ENCODE measurements at places on chromosomes 7 and 10. TPM values are rescaled to one million over a fixed set of nuclear protein-coding genes. Genes with fewer than 3 reads are reported as not detected.
A peak's percentile ranks its signal among the peaks of the same experiment; 100 is the strongest.

DNA sequence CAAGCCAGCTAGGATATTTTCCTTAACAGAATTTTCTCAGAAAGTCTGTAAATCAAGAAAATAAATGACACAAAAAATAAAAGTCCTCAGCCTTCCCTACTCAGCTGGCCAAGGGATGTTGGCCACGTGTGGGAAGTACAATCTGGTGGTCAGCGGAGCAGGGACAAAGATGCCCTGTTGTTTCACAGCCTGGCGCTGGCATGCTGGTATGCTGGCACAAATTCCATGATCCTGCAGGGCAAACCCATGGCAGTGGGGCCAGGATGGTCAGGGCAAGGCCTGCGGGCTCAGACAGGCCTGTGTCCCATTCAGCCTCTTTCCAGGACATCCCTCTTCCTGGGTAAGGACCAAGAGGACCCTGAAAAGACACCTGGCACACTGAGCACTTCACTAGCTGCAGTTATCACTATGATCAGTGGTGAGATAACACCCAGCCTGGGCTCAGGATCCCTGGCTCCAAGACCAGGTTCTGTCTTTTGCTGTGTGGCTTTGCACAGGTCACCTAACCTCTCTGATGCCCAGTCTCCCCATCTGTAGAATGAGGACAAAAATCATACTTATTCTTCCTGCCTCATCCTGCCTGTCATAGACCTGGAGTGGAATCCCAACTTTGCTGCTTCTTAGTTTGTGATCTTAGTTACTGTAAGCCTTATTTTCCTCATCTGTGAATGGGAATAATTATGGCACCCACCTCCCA lies 10.8 kb upstream of the HSPA12A start:
- DNase-seq: no peak

DNA sequence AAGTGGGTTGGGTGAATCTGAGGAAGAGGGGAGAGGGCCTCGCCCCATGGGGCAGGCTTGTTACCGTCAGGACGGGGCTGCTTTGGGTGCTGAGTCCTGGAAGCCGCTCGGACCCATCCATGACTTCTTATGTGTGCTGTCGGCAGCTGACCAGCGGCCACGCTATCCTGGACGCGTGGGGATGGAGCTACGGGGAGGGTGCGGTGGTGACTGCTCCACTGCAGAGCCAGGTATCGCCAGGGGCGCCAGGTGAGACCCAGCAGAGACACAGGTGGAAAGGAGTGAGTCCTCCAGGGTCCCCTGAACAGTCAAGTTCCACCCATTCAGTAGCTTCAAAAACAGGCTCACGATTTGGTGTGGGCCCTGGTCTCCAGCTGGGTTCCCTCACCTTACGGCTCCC lies 10.6 kb upstream of the FAM20C start:
- no peak for DNase-seq

DNA sequence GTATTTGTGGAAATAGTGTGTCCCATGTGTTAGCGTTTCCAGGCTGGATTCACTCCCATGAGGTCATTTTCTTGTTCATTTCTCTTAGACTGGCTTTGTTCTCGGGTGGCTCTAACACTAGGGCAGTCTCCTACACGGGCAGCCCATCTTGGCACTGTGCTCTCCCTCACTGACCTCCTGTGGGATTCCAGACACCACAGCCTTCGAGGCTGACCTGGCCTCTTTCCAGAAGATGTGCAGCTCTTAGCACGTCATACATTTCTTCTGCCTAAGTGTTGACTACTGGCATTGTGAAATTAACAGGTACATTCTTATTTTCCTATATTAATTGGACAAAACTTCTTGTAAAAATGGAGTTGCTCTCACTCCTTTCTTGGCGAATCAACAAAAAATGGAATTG lies 72.8 kb downstream of the INSYN2A start:
- DNase-seq: no peak

DNA sequence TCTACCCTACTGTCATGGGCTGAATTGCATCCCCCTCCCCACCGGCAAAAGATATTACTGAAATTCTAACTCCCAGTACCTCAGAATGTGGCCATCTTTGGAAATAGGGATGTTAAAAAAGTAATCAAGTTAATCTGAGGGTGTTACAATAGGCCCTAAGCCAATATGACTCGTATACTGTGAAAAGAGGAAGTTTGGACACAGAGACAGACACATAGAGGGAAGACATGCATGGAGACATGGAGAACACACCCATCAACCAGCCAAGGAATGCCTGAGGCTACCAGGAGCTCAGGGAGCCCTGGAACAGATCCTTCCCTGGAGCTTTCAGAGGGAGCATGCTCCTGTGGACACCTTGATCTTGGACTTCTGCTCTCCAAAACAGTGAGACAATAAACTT lies 138.2 kb upstream of the ADO start:
- no peak for DNase-seq

DNA sequence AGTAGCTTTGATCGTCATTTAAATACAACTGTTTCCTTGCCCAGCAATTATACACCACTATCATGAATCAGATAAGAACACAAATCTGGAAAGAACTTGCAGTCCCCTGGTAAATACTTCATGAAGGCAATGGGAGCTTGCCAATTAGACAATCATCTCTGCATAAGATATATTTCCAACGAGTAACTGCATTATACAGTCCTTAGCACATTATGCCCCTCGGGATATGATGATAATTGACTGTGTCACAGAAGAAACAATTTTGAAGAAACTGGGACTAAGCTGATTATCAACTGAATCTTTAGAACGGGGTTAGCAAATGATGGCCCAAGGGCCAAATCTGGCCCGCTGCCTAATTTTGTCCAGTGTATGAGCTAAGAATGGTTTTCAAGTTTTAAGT lies 155.7 kb downstream of the TRIL start:
- DNase-seq: no peak

Gene COG5
- 45.8 TPM for total RNA-seq

GRCh38 chr7:2245883-2246675 lies 4.1 kb downstream of the NUDT1 start:
- DNase-seq: peak; percentile 44

DNA sequence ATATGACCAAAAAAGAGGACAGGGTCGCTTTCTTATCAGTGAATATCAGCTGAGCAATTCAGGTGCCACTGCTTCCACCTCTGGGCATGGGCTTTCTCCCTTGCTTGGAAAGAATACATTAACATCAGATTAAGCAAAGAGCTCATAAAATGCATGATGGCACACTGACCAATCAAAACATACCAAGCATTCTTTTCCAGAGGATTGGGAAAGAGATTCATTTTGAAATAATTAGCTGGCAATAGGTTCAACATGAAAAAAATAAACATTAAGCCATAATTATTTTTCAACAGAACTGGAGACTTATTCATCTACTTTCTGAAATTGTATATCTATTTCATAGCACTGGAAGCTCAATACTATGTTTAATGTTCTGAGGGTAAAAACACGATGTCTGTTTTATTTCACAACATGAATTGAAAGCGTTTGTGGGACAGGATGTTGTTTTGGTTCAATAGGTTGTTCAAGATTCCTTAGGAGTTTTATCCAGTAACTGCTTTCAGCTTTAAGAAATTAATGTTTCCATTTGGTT lies 53.2 kb downstream of the TFAM start:
- DNase-seq: no peak

- no peak for DNase-seq
Measured at GRCh38 chr7:17466216-17466615, 167.8 kb downstream of the AHR start.

GRCh38 chr7:52775876-52776275 lies 259.6 kb upstream of the POM121L12 start:
- DNase-seq: no peak

GRCh38 chr7:139094596-139094995 lies 14.9 kb downstream of the ZC3HAV1 start:
- no peak for DNase-seq

Gene GJC3
- not detected for total RNA-seq

DNA sequence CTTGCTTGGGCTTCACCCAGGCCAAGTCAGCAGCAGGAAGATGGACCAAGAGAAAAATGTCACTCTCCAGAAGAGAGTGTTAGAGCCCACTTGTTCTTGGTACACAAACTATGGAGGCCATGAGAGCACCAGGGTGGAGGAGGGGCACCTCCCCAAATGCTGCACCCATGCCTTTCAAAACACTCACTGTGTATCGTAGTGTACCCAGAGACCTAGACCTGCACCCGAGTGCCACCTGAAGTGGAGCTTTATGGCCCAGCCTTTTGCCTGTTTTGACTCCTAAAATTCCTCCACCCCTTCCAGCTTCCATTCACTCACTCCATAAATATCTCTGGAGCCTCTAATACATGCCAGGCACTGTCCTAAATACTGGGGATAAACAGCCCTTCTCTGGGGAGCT lies 5.0 kb downstream of the SFTPD start:
- DNase-seq: no peak

Gene RBP4
- 8.3 TPM for total RNA-seq

- no peak for DNase-seq
Measured at GRCh38 chr10:91759581-91759986, 38.6 kb upstream of the TNKS2 start.

GRCh38 chr7:116062666-116063065 lies 32.1 kb upstream of the TFEC start:
- no peak for DNase-seq

Gene MBLAC1
- 3.9 TPM for total RNA-seq

DNA sequence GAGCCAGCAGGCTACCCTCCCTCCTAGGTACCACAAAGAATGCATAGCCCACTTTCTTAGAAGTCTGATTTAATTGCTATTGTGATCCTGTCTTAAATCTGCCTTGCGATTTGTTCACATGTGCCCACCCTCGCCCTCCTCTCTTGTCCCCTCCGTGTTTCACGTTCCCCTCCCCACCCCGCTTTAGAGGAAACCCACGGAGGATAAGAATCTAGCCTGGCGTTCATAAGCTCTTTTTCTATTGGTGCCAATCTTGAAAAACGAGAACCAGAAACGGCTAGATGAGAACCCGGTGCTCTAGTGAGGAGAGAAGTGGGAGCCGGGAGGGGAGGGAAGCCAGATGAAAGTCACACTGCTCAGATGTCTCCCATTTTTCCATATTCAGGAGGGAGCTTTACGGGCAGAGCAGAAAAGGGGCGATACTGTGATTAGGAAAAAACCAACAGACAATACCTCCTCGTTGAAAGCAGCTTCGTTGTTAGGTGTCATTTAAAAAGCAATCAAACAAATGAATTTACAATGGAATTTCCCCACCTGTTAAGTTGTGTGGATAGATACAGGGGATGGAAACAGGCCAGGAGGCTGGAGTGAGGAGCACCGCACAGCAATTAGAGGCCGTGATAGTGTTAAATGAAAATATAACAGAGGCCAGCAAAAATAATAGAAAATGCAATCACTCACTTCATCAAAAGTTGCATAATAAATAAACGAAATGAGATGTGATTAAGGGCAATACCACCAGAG lies 272.1 kb downstream of the GATA3 start:
- DNase-seq: no peak

Gene CHRM2
- 1.1 TPM for total RNA-seq

DNA sequence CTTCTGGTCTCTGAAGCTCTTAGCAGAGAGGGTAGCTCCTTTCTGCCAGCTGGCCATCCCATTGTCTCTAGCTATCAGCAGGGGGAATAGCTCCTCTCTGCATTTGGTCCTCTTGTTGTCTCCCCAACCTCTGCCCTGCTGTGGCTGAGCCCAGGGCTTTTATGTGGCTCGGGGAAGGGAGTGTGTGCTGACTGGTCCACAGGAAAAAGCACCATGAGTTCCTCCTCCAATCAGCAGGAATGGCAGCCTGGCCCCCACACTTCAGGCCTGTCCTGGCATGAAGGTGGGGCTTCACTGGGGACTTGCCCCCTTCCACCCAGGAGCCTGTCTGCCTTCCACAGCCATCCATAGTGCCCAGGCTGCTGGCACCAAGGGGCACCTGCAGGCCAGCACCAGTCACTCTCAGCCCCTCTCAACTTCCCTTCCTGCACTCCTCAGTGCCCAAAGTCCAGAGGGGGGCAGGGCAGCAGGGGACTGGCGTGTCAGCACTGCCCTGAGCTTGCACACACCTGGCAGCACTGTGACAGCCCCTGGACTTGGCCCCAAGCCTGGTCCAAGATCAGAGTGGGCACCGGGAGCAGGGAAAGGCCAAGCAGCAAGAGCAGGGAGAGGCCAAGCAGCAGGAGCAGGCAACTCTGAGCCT lies 36.2 kb downstream of the NOLC1 start:
- DNase-seq: peak; percentile 20

- no peak for DNase-seq
Measured at GRCh38 chr10:71835671-71836595, 15.1 kb downstream of the PSAP start.

Gene ANXA8L1
- total RNA-seq: not detected

GRCh38 chr7:136251826-136252225 lies 274.7 kb upstream of the MTPN start:
- no peak for DNase-seq

Gene MLLT10
- 23.8 TPM for total RNA-seq

DNA sequence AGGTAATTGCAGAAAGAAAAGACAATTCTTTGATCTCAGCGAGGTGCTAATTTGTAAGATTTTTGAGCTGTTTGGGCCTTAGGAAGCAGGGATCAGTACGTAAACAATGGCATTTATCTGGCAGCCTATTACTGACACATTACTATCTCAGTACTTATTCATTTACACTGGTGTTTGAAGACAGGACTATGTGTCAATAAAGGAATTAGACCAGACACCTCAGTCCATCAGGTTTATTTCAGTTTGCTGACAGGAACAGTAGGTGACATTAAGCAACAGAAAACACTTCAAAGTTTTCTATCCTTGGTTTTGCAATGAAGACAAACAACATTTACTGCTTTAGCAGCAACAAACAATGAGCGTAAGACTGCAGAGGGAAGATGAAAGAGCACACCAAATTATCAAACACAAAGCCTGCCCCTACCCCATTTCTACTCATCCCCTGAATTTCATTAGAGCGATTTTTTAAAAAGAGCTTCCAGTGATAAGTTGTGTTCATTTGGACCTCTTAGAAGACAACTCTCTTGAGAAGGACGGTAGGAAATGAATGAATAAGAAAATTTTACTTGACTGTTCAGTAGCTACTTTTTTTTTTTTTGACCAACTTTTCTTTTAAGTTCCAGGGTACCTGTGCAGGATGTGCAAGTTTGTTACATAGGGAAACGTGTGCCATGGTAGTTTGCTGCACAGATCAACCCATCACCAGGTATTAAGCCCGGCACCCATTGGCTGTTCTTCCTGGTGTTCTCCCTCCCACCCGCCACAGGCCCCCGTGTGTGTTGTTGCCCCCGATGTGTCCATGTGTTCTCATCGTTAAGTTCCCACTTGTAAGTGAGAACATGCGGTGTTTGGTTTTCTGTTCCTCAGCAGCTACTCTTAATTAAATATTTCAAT lies 138.8 kb downstream of the DKK1 start:
- DNase-seq: no peak

DNA sequence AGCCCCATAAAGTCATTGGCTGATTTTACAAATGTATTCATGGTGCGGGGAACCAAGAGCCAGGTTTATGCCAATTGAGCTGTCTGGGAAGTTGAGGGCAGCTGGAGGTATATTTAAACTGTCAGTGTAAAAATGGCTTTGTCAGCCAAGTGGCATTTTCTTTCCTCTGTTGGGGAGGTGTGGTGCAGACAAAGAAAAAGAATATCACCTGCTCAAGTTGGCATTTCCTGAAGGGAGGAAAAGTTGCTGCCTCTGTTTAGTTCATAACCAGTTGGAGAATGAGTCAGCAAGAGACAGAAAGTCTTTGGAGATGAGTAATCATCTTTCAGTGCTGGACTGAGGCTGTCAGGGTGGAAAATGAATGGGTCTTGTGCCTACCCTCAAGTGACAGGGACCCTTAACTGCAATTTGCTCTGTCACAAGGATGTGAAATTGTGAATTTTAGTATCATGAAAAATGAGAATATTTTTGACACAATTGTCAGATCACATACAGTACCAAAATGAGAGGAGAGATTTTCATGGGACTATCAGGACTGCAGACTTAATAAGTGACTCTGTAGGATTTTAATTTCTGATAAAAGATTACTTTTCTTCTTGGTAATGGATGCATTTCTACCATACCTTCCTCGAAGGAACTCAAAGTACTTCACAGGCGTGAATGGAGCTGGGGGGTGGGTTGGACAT lies 137.3 kb downstream of the ANLN start:
- no peak for DNase-seq

All from left colon (tissue), 2 donors.